Mammary microvascular endothelial cell (primary cell): ENCODE measurements at places on chromosomes 13 and 19. TPM values are rescaled to one million over a fixed set of nuclear protein-coding genes. Genes with fewer than 3 reads are reported as not detected.

HSD17B14 gene
- 12.5 and 13.3 TPM in 2 replicates for total RNA-seq

TNNI3 gene
- not detected in 2 replicates for total RNA-seq

CBLC gene
- total RNA-seq: not detected in 2 replicates

ZNF30 gene
- 2.8 and 3.5 TPM in 2 replicates for total RNA-seq

ZNF563 gene
- total RNA-seq: 3.4 and 3.7 TPM in 2 replicates

ZNF850 gene
- total RNA-seq: 3.0 and 3.9 TPM in 2 replicates

ZNF556 gene
- total RNA-seq: not detected in 2 replicates

PDCD2L gene
- total RNA-seq: 18.0 and 25.6 TPM in 2 replicates

SLC39A3 gene
- 39.6 and 43.2 TPM in 2 replicates for total RNA-seq
